ENCODE measurements at places on chromosomes 1 and 21. TPM values are rescaled to one million over a fixed set of nuclear protein-coding genes. Genes with fewer than 3 reads are reported as not detected.

MROH7 gene
- 0.39 TPM for total RNA-seq

TCHHL1 gene
- not detected for total RNA-seq

DNA sequence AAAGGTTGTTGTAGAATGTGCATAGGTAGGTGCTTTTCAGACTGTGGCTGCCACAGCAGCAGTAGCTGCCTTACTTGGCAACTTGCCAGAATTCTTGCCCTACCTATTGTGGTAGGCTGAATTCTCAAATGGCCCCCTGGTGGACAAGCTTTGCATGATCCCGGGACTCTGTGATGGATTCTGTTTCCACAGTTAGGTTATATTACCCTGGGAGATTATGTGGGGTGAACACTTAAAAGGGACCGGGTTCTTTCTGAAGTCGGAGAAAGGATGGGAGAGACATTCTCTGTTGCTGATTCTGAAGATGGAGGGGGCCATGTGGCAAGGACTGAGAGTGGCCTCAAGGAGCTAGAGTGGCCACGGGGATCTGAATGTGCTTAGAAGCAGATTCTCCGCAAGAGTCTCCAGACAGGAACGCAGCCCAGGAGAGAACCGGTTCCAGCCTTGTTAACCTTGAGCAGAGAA is 32.1 kb upstream of the KCNE1 start:
- peak; percentile 59 for DNase-seq

DNA sequence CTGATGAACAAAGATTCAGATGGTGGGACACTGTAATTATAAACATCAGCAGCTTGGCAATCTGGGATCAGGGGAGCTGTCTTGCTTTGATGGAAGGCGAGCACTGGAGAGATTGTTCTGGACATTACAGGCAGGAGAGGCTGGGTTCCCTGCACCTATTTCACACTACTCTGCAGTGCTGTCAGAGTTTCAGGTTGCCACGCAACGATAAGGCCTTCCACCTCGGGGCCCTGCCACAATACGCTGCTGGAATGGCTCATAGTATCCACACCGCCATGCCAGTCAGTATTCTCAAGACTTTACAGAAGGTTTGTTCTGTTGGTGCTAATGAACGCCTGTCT is 96.8 kb downstream of the GLIS1 start:
- no peak for DNase-seq

DNA sequence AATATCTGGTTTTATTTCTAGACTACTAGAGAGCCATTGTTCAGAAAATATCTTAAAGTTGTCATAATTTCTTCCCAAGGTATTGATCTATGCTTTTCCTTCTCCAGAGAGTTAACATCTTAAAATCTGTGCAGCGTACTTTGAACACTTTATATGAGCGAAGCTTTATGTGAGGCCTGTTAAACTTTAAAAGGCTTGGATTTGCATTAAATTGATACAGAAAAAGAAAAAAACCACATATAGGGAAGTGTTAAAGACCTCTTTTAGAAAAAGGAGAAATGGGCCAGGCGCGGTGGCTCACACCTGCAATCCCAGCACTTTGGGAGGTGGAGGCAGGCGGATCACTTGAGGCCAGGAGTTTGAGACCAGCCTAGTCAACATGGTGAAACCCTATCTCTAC is 59.2 kb upstream of the MORC3 start:
- DNase-seq = no peak

DNA sequence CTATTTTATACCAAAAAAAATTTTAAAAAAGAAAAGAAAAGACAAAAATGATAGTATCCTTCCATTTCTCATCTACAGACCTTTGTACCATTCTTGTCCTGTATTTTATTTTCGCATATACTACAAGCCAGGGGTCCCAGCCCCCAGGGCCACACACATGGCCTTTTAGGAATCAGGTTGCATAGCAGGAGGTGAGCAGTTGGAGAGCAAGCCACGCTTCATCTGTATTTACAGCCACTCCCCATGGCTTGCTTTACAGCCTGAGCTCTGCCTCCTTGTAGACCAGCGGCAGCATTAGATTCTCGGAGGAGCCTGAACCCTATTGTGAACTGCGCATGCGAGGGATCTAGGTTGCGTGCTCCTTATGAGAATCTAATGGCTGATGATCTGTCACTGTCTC is 39.8 kb downstream of the RASSF5 start:
- no peak for DNase-seq

DNA sequence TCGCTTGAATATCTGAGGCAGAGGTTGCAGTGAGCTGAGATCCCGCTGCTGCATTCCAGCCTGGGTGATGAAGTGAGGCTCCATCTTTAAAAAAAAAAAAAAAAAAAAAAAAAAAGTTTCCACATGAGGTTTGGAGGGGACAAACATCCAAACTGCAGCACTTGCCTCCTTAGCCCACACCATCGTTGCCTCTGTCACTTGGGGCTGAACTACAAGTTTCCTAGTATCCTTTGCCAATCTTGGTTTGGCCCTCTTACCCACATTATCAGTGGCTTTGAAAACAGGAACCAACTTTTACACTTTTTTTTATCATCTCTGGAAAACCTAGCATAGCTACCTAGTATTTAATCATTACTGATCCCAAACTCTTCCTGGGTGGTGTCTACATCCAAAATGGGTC is 59.2 kb downstream of the CLSTN1 start:
- DNase-seq = no peak

- no peak for DNase-seq
Measured at GRCh38 chr1:157504646-157505045, 47.7 kb downstream of the FCRL5 start.

PUM1 gene
- 100 TPM for total RNA-seq

DNA sequence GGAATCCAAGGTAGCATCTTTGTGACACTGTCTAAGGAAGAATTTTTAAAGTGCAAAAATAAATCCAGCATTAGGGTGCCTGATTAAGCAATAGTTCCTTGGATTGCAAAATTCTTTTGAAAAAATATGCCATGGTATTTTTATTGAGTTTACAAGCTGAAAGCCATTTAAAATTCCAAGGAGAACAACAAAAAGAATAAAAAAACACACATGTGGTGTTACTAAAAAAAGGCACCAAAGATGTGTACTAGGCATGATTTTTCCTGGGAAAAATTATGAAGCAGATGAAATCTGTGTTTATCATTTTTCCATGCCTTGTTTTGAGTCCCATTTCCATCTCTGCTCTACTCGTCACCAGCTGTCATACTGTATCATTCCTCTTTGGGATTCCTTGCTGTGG is 157.0 kb upstream of the ZNHIT6 start:
- no peak for DNase-seq

GRCh38 chr1:228145463-228146416 is 4.0 kb upstream of the GJC2 start:
- DNase-seq = no peak

GRCh38 chr1:186079084-186079684 is 295.9 kb downstream of the TPR start:
- no peak for DNase-seq

DNA sequence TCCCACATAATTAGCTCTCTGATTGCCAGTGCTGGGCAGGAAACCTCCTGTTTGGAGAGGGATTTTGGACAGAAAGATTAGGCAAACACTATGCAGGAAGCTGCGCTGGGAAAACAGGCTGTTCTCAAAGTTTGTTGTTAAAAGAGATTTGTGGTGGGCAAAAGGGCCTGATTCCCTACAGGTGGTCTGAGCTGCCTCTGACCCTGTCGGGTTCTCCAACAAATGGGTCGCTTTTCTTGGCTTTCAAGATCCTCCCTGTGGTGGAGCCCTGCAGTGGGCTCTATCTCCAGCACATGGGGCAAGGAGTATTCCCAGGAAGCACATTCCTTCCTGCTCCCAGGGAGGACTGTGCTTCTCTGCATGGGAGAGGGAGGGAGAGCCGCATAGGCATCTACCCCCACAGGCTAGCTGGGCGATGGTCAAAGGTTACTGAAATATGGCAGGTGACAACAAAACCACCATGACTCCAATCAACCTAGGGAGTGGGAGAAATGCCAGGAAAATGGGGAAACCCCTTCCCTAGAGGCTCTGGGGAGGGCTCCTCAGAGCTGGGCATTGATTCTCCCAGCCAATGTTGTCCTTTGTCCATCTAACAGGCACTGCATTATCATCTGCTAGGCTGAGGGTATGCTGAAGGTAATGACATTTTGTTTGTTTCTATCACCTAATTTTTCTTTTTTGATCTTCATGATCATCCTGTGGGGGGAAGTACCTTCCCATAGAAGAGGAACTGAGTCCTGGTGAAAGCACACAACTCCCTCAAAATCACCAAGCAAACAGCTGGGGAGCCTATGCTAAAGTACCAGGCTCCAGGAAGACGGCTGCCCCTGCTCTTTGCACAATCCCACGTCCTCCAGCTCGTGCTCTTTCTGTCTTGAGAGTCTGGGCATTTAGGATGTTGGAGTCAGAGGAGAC is 85.3 kb downstream of the PLXNA2 start:
- no peak for DNase-seq

- DNase-seq = no peak
Measured at GRCh38 chr1:88697503-88697902, 13.4 kb downstream of the PKN2 start.

COG2 gene
- total RNA-seq = 32.6 TPM

LMX1A gene
- total RNA-seq = not detected

DNA sequence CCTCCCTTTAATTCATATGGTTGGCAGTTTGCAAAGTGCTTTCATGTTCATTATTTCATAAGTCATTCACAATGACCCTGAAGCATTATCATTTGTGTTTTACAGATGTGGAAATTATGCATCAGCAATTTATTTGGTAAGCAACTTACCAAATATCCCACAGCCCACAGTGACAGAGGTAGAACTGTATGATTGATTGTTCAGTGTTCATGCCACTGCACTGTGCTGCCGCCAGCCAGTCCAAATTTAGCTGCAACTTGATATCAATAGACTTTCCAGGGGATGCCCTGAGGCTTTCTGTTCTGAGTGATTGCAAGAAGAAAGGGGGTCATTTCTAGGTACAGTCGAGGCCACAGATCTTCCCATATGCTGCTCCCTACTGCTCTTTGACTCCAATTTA is 380.3 kb downstream of the PLPP3 start:
- no peak for DNase-seq
